ENCODE measurements at places on chromosomes 16 and 17.

DNA sequence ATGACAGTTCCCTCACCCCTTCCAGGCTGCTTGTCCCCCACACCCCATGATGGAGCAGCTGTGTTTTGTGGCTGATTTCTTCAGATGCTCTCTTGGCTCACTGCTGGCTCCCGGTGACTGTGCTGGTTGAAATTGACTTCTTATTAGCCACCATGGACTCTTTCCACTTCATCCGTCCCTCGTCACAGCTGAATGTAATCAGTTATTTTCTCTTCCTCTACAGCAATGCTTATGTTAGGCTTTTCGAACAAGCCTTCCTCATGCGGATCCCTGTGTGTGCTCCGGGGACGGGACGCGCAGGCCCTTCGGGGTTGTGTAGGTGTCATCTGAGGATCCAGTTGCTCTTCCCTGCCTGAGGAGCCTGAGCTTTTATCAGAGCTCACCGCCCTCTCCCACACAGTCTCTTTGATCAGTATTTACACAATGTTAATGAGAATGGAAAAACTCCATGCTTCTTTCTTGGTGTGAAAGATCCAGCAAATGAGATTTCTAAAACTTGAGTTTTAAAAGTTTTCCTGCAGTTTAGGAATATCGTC lies 87.5 kb downstream of the RPTOR start:
- no peak for DNase-seq

DNA sequence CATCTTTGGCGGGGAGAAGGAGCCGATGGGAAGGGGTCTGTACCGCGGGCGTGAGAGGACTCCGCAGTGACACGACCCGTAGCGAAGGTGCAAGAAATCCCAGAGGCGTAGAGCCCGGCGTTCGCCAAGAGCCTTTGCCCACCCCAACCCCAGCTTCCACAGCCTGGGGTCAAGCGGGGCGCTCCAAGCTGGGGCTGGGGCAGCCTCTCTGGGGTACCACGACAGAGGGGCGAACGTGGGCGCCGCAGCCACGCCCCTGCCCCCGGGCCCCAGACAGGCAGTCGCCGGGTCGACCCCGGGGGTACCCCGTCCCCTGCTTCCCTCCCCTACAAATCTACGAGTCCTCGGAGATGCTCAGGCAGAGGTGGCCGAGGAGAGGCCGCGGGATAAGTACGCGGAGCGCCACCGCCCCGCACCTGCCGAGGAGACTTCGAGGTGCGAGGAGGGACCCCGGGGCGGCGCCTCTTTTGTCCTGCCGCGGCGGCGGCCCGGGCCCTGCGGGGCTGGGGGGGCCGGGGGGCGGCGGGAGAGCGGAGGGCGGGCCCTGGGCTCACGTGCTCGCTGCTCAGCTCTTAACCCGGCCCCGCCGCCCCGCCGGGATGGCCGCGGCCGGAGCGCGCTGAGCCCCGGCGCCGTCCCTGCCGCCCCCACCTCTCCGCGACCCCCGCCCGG lies at the start of gene ADAM11:
Gene ADAM11, plus strand, starts transcription at position 575 of the 672 bp plus-strand sequence. CDS start 212 bp downstream, outside the sequence.
- DNase-seq = peak; percentile 38

DNA sequence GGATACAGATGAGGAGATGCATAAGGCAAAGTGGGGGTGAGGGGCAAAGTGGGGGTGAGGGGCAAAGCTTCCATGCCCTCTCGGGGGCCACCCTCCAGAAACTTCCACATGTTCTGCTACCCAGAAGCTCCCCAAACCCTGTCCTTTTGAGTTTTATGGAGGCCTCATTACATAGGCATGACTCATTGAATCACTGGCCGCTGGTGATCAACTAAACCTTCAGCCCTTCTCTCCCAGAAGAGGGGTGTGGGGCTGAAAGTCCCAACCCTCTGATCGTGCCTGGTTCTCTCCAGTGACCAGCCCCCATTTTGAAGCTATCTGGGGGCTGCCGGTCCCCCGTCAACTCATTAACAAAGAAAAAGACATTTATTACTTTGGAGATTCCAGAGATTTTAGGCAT lies 27.5 kb downstream of the ITGAE start:
- DNase-seq = no peak

DNA sequence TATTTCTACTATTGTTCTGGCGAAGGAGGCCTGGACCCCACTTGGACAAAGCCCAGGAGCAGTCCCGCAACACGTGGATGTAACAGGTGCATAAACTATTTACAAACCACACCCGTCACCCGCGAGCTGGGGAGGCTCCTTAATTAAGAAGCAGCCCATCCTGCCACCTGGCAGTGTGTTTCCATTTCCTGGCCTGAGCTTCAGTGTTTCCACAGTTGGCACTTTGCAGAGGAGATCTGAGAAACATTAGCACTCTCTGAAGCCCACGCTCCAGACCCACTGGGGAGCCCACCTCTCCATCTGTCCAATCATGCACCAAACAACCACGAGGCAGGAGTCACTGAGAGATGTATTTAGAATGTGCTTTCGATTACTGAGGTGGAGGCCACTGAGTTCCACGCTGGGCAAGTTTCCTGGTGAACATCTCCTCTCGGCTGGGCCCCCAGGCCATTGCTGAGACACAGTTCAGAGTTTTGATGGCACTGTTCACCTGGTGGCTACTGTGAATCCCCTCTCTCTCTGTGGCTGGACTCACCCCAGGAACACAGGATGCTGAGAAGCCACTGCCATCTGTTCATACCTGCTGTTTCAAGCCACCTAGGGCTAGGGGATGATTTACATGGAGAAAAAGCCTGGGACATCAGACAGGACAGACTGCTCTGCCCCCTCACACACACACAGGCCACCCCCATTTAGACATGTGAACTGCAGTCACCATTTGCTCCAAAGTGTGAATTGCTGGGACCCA lies 129.1 kb downstream of the AIPL1 start:
- no peak for DNase-seq

DNA sequence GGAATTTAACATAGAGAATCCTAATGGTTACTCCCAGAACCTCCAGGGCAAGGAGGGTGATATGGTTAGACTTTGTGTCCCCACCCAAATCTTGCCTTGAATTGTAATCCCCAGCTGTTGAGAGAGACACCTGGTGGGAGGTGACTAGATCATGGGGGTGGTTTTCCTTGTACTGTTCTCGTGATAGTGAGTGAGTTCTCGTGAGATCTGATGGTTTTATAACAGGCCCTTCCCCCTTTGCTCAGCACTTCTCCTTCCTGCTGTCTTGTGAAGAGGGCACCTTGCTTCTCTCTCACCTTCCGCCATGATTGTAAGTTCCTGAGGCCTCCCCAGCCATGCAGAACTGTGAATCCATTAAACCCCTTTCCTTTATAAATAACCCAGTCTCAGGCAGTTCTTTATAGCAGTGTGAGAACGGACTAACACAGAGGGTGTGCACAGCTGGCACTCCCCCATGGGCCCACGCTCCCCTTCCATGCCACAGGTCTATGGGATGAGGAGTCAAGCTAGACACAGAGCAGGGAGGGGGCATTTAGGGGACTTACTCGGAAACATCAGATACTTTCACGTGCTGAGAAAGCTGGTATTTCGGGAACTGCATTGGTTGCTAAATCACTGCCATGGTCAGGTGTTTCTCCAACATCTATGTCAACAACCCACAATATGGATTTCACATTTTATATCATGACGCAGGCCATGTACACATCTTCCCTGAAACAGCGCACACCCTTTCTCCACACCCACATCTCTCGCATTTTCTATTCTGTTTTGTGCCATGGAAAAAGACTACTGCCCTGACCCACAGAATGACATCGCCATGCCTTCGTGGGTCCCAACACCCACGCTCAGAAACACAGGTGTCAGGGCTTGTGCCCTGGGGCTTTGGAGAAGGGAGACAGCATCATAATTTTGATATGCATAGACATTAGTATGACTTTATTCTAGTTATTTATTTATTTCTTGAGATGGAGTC lies 199.1 kb upstream of the GSE1 start:
- no peak for DNase-seq

DNA sequence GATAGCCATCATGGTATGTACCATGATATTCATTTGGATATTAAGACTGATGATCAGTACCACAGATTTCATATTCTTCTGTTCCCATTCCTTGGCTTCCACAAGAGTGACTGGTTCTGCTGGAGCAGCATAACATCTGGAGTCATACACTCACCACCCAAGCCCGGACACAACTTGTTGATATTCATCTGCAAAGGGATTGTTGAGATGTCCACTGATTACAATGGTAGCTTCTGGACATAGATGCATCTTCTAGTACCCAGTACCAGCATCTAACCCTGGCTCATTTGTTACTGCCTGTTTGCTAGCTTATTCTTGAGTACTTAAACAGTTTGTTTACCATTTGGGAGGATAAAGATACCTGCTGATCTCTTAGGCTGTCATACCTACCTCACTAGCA lies 235.7 kb upstream of the AXIN2 start:
- no peak for DNase-seq

GRCh38 chr16:3879258-3879886 lies 1.1 kb downstream of the CREBBP start:
- peak; percentile 41 for DNase-seq

DNA sequence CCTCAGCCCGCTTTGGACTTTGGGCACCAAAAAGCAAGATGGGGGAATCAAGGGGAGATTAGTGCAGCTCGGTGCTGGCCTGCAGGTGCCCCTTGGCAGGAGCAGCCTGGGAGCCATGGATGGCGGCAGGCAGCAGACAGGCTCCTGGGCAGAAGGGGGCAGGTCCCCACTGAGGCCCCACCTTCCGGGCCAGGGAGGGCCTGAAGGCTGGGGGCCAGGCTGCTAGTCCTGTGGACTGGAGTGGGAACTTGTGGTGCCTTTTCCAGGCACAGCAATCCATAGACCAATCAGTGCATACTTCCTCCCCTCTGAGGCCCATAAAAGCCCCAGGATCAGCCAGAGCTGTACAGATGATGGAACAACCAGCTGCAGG lies 64.0 kb downstream of the USP32 start:
- no peak for DNase-seq

- DNase-seq = no peak
These were observed 615.7 kb upstream of the SALL1 start for GRCh38 chr16:51766739-51767138.

GRCh38 chr17:80758481-80759376 lies 214.1 kb downstream of the RPTOR start:
- DNase-seq = no peak

Measured in B cell (primary cell).